Activated CD8-positive, alpha-beta T cell treated with anti-CD3 and anti-CD28 coated beads, Interleukin-2, amount 10 ng/mL, durations not matched to agents 7 days and 5 days (primary cell): ENCODE measurements at places on chromosomes 6 and 20. TPM values are rescaled to one million over a fixed set of nuclear protein-coding genes. Genes with fewer than 3 reads are reported as not detected.

Gene GNAS-AS1
- total RNA-seq = 2.0 TPM

Gene RIMS1
- total RNA-seq = not detected

- no peak overlapping the region for H3K27ac ChIP-seq
- H3K27me3 ChIP-seq = peaks cover 41% of the 10 kb centered on the region
- peaks cover 17% of the 10 kb centered on the region for H3K4me1 ChIP-seq
- H3K36me3 ChIP-seq = peaks cover 12% of the 10 kb centered on the region
- no peak overlapping the region for H3K4me3 ChIP-seq
These were observed 2.2 kb upstream of the RRBP1 start for GRCh38 chr20:17684077-17684888.

- no peaks in the 10 kb centered on the region for H3K36me3 ChIP-seq
- no peak overlapping the region for H3K27ac ChIP-seq
- no peak for DNase-seq
- peaks cover 28% of the 10 kb centered on the region for H3K4me1 ChIP-seq
- peak overlapping the region; percentile 43 for H3K4me3 ChIP-seq
- peaks cover 6% of the 10 kb centered on the region for H3K27me3 ChIP-seq
These were observed 37.7 kb downstream of the C6orf132 start for GRCh38 chr6:42104804-42105125.
